ENCODE measurements at places on chromosomes 11 and 22.

GRCh38 chr11:132844956-132845696, 687.2 kb downstream of the OPCML start:
- no peak for DNase-seq

DNA sequence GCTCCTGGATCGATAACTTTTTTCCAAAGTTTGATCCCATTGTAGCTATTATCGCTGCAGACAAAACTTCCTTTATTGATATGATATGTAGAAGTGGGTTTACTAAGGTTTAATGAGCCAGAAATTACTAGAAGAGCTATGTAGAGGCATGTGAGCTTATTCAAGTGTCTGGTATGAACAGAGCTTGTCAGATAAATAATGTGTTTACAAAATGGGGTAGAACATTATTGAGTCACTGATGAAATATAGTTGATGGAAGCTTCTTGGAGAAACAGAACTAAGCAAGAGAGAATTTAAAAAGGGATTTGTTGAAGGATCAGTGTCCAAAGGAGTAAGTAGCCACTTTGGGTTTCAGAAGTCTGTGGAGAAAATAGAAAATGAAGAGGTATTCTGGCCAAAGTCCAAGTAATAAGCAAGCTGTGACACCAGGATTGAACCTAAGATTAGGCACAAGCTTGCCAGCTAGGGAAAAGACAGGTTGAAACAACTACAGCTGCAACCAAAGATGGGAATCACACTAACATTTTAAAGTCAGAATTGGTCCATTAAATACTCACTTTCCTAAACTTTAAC, 104.3 kb downstream of the MAML2 start:
- DNase-seq = peak; percentile 45

- no peak for DNase-seq
Measured at GRCh38 chr22:26287382-26288225, 118.3 kb downstream of the SEZ6L start.

DNA sequence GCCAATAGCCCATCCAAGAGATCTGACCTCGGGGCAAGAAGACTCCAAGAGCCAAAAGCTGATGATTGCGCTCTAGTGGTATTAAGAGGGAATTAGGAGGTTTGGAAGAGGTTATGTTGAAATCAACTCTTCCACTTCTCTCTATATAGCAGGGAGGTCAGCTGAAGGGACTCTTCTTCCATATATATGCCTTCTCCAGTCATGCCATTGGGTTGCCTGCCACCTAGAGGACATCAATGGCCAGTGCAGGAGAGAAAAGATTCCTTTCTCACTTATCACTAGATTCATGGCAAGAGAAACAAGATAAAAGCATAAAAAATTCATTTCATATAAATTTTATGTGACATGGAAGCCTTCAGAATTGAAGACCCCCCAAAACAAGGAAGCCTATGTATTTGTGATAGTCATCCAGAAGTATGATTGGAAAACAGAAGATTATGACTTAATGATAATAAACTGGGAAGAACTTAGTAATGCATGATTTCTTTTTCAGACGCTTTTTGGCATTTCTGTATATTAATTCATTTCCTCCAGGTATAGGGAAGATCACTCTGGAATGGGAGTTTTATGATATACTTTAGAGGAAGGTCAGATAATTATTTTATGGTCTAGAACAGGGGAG, 435.1 kb upstream of the DDI1 start:
- DNase-seq = peak; percentile 25
